ENCODE measurements at places on chromosomes 3 and 15.
A peak's percentile ranks its signal among the peaks of the same experiment; 100 is the strongest.

DNA sequence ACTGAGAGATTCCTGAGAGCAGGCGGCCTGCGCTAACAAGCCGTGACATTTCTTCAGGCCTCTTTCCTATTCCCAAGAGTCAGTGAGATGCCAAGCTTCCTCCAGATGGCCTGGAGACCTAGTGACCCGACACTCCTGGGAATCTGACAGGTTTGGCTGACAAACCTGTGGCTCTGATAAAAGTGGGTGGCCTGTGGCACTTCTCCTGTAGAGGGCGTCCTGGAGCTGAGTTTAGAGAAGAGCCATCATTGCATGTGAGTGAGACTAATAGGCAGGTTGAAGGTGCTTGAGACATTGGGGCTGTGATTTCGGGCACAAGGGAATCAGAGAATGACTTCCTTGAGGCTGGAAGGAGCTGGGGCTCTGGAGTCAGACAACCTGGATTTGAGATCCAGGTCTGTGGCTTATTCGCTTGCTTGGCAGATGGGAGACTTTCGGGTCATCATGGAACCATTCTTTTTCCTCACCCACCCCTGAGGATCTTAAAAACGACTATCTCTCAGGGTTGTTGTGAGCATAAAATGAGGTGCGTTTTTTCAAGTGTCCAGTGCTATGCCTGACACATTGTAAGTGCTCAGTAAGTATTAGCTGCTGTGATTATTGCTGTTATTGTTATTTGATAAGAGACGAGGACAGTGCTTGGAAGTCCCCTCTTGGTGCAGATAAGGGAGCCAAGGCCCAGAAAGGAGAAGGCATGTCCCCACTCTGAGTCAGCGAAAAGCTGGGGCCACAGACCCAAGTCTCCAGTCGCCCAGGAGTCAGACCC lies 77.2 kb downstream of the SCN10A start:
- peak; percentile 48 for DNase-seq

DNA sequence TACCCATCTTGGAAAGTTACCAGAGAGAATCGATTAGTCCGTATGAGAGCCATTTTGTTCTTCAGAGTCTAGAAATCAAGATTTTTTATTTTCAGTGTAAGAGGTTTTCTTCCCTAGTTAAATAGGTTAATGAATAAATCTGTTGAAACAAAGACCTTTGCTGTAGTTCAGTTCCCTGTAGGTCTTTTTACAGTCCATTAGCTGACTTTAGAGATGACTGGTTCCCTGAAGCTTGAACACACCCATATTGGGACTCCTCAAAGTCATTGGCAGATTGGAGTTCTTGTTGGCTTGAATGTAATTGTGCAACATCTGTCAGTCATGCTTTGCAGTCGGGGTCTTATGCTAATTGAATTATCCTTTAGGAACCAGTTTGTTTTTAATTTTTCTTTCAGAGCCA lies 45.3 kb downstream of the SEMA6D start:
- no peak for DNase-seq

DNA sequence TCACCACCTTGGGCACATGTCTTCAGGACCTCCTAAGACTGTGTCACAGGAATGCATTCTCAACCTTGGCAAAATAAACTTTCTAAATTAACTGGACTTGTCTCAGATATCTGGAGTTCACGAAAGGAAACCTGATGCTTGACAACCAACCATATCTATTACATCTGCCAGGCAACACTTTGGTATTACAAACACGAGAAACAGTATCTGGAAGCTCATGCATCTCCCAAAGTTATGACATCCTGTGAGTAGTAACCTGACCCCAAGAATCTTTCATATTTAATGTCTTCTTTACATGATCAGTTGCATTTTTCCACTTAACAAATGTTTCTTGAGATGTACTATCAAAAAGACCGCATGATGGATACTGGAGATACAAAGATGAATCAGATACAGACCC lies 465.3 kb upstream of the AGTR1 start:
- no peak for DNase-seq

- DNase-seq, result no peak
These were observed 182.9 kb downstream of the KCNMB2 start for GRCh38 chr3:178718995-178719635.

- no peak for DNase-seq
These were observed 153.4 kb downstream of the RORA start for GRCh38 chr15:61075741-61076140.

- no peak for DNase-seq
These were observed 208.8 kb downstream of the RPLP1 start for GRCh38 chr15:69661446-69661845.

DNA sequence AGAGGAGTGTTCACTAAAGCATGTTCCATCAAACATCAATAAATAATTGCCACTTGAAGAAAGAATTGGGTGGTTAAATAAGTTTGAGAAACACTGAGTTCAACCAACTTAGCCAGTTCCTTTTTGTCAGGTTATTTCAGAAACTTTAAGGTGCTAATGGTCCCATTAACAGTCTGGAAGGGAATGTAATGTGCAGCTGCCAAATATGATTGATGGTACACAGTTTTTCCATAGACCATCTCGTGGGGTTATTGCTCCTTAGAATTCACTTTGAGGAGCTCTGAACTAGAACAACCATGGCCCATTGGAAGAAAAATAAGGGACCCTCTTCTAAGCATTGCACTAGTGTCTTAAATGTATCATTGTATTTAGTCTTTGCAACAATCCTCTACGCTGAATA lies 185.8 kb upstream of the NR2F2 start:
- DNase-seq, result no peak

Data from fibroblast of villous mesenchyme (primary cell).